NCI-H2081 treated with DMSO at 0.1 percent for 48 hours (cell line): ENCODE measurements at places on chromosomes 5 and 9.

GRCh38 chr9:90568667-90569066, 74.0 kb downstream of the DIRAS2 start:
- DNase-seq = no peak

GRCh38 chr5:93330506-93330905, 250.5 kb downstream of the NR2F1-AS1 start:
- DNase-seq = no peak

- no peak for DNase-seq
Observed at GRCh38 chr5:149765932-149766331, 35.8 kb downstream of the PPARGC1B start.

DNA sequence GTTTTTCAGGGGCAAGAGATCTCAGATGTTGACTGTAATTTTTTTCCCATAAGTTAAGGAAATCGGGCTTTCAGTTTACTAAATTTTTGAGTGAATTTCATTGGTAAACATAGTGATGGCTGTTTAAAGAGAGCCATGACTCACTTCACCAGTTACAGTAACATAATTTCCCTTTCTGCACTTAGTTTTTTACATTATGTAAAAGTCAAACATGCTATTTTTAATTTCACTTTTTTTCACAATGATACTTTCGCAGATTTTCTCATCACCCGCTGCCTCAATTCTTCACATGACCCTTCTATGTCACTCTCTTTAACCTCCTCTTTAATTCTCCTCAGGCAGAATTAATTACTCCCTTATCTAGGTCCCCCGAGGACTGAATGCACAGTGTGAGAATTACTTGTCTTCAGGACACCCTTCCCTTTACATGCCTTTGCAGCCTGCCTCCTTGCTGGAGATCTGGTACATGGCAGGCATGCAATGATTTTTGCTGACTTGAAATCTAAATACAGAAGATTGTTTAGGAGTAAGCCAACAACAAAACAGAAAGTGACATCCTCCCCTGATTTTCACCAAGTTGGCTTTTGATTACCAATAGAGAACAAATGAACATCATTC, 217.5 kb upstream of the S1PR3 start:
- no peak for DNase-seq

DNA sequence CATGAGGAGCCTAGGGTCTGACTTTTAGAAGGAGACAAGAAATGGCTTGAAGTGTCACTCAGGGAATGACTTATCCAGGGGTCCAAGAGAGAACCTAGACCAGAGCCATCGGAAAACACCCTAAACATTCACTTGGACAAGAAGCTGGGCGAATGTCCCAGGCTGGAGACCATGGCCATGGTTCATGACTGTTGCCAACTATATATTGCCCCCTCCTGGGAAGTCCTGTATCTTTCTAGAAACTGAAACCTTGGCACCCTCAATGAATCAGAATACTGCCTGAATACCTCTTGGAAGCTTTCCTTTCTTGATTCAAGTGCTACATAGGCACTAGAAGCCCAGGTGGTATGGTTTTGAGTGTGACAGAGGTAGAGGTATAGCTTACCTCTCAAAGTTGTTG, 29.9 kb downstream of the TRMO start:
- no peak for DNase-seq

DNA sequence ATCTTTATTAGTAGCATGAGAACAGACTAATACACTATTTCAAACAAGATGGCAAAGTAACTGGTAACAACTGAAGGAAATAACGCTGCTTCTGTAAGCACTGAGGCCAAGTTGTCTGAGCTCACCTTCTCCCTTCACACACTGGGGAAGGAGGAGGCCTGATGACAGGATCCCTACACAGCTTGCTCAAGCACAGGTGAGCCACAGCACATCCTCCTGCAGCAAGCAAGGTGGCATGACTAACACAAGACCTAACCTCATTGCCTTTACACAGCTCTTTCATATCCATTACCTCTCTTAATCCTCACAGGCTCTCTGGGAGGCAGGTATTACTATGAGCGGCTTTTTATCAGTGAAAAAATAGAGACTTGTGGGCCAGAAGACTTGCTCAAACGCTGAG, 83.3 kb downstream of the ARL15 start:
- DNase-seq = no peak

GRCh38 chr5:178377583-178378270, 145.1 kb upstream of the PHYKPL start:
- DNase-seq = no peak

GRCh38 chr5:65776441-65777141, 54.6 kb downstream of the NLN start:
- no peak for DNase-seq

DNA sequence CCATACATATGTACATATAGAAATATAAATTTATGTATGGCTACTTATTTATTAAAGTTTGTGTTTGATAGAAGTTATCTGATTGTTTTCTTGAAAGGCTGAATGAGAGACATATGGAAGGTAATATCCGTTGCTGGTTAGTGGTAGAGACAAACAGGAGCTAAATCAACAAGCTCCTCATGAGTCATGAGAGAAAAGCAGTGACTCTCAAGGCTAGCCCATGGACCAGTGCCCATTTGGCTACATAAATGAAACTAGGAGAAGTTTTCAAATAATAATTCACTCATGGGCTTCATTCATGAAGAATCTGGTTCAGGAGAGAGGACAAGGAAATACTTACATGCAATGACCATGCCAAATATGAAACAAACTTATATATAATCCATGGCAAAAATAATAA, 504.5 kb upstream of the ITGA1 start:
- no peak for DNase-seq

DNA sequence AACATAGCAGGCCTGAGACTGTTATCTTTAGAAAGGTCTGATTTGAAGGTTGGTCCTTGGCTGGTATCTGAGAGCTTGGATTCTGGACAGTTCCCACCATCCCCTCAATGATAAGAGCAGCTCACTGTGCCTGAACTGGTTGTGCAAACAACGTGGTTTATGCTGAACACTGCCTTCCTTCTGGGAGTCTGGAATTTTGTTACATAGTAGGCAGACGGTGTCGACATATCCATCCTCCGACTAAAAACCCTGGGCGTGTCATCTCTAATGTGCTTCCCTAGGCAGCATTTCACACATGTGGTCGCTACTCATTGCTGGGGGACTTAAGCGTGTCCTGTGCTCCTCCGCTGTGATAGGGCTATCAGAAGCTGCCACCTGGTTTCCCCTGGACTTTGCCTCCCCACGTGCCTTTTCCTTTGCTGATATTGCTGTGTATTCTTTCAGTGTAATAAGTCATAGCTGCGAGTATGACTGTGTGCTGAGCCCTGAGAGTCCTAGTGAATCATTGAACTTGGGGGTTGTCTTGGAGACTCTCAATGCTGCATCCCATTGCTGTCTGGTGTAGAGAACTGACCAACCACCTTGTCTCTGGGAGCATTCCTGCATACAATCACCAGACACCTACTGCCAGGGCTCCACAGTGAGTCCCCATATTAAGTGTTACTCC, 119.1 kb upstream of the TBC1D2 start:
- no peak for DNase-seq

DNA sequence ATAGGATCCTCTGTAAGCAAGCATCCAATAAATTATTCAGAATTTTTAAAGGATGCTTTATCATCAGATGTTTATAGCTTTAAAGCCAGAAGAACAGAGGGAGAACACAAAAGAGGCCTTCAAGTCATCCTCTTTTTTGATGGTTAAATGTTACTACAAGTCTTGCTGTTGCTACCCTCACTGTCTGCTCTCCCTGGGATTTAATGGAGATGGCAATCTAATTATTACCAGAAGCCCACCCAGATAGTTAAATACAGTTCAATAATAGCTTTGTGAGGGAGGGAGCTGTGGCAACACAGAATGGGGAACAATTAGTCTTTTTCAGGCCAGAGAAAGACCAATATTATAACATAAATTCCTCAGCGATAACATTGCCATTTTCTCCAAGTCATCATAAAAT, 87.0 kb upstream of the ACTBL2 start:
- no peak for DNase-seq

DNA sequence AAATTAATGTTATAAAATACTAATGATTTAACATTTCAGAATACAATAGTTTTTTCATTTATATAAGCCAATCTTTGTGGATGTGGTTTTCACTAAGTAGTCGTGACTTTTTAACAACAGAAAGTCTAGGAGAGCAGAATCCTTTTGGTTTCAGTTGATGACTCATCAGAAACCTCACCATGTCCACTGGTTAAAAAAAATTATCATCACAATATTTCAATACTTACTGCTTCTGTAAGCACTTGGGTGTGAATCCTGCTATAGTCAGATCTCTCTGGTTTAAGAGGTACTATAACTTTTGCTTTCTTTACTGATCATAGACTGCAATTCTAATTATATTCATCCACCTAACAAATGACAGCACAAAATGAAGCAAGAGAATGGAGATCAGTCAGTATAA, 77.2 kb downstream of the MRPS30 start:
- DNase-seq = no peak

DNA sequence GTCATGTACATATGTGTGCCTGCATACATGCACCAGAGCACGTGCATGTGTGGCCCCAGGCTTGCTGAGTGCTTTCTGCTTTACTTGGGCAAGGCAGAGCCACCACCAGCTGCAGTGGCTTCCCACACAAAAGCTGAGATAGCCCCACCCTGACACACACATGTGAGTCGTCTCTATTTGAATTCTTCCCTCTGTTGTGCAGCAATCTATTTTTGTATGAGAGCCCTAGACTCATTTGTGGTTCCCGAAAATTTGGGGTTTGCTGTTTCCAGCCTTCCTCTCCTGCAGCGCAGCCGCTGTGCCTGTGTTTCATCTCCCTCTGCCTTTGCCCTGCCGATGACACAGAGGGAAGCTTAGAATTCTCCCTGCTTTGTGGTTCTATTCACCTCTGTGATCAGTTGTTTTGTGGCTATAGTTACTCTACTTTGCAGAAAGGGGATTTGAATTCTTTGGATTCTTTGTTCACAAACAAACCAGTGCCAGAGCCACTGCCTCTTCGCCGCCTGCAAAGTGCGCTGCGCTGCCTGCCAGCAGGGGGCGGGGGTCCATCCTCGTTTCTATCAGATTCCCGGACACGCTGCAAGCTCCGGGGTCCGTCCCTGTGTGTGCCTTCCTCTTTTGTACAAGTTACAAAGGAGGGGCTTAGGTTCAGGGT, 95.8 kb upstream of the DAP start:
- no peak for DNase-seq

- DNase-seq = no peak
Observed at GRCh38 chr9:129145316-129145715, 32.7 kb downstream of the IER5L start.

- no peak for DNase-seq
Observed at GRCh38 chr5:142545650-142546322, 140.1 kb downstream of the FGF1 start.

DNA sequence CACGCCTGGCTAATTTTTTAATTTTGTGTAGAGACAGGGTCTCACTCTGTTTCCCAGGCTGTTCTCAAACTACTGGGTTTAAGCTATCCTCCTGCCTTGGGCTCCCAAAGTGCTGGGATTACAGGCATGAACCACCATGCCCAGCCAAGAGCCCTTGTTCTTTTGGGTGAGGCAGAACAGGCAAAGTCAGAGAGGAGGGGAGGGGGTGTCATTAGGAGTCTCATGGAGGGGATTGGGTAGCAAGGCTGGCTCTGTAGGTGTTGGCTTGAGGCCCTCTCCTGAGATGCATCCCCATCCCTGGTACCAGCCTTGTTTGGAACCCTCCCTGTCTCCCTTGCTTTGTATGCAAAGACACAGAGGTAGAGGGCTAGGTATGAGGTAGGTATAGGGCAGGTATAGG, 24.1 kb downstream of the GSN start:
- no peak for DNase-seq

- no peak for DNase-seq
Observed at GRCh38 chr9:119418721-119419120, 49.5 kb upstream of the BRINP1 start.

GRCh38 chr5:71586052-71586940, 844 bp upstream of the MCCC2 start:
- DNase-seq = no peak

DNA sequence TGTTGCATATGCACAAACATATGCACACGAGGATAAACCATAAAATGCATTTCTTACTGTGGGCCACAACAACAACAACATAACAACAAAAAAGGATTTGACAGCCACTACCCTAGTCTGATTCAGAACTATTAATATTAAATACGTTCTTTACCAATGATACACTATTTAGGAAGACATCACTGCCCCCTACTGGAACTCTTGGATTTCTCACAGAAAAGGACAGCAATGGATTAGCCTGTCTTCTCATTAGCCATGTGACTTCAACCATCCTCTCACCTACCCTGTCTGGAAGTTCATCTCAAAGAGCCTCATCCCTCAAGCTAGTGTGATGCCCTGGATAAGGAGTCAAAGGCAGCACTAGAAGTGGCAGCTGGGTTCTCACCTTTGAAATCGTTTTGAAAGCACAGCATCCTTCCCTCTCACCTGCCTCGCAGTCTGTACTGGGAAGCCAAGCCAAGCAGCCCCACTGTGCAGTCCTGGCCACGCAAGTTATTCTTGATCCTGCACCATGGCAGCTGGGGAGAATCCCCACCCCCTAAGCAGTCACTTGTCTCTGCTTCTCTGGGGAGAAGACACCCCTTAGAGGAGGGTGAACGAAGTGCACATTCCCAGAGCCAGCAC, 64.6 kb downstream of the SH3TC2 start:
- DNase-seq = no peak

- no peak for DNase-seq
Observed at GRCh38 chr5:149049371-149049781, 13.5 kb downstream of the SH3TC2 start.

GRCh38 chr5:119166026-119166425, 95.1 kb downstream of the DMXL1 start:
- no peak for DNase-seq

- no peak for DNase-seq
Observed at GRCh38 chr9:92294297-92294676, 790 bp upstream of the IARS1 start.

DNA sequence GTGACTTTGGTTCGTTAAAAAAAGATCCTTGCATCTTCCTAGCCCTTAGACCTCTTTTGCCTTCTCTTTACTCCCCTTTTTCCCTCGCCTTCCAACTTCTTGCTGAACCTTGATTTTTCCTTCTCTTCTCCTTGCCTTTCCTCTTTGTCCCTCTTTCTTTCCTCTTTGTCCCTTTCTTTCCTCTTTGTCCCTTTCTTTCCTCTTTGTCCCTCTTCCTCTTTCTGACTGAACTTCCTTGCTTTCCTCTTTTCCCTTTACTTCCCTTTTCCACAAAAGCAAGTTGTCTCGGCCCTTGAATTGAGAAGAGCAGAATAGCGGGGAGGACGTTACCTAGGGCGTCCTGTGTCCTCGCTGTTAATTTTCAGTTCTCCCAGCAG, 1.4 kb upstream of the MLLT3 start:
- DNase-seq = no peak

- DNase-seq = no peak
Observed at GRCh38 chr5:143771189-143771588, 40.8 kb upstream of the HMHB1 start.

- no peak for DNase-seq
Observed at GRCh38 chr5:111121926-111122325, 29.8 kb downstream of the WDR36 start.
